NCI-H1105 (cell line): ENCODE measurements at places on chromosomes 2 and 18.

GRCh38 chr2:150581717-150582472, 94.4 kb upstream of the RND3 start:
- no peak for DNase-seq

GRCh38 chr2:32683520-32684086, 55.8 kb downstream of the TTC27 start:
- no peak for DNase-seq

DNA sequence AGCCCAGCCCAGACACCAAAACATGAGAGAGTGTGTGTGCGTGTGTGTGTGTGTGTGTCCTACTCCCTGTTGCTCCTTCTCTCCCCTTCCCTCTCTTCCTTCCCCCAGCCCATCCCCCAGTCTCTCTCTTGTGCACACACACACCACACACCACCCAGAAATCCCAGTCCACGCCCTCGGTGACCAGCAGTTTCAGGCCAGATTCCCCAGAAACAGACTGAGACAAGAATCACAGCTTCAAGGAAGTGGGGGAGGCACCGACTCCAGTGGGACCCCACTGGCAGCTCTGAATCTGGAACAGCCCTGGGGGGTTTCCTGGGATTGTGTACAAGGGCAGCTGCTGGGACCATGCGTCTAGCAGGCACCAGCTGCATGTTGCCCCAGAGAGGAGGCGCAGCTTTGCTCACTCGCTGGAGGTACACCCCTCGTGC, 113.5 kb downstream of the NDUFA10 start:
- DNase-seq = no peak

GRCh38 chr2:165240916-165241315, 1.7 kb downstream of the SCN2A start:
- DNase-seq = no peak

GRCh38 chr2:142872882-142873724, 4.4 kb upstream of the KYNU start:
- DNase-seq = no peak

DNA sequence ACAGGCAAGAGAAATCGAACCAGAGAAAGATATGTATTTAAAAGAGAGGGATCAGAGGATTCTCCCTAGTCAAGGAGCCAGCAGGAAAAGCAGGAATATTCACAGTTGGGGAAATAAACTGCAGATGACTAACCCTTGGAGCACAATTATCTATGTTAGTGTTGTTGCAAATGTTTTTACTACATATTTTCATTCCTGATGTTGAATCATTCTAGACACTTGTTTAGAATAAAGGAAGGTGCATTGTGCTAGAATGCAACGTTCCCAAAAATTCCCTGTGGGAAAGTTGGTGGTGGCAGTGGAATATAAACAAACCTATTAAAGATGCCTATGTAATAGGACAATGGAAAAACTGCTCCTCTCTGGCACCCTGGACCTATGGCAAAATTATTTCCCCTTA, 63.3 kb downstream of the DTNA start:
- no peak for DNase-seq

GRCh38 chr2:134590679-134591078, 128.1 kb downstream of the TMEM163 start:
- DNase-seq = no peak

DNA sequence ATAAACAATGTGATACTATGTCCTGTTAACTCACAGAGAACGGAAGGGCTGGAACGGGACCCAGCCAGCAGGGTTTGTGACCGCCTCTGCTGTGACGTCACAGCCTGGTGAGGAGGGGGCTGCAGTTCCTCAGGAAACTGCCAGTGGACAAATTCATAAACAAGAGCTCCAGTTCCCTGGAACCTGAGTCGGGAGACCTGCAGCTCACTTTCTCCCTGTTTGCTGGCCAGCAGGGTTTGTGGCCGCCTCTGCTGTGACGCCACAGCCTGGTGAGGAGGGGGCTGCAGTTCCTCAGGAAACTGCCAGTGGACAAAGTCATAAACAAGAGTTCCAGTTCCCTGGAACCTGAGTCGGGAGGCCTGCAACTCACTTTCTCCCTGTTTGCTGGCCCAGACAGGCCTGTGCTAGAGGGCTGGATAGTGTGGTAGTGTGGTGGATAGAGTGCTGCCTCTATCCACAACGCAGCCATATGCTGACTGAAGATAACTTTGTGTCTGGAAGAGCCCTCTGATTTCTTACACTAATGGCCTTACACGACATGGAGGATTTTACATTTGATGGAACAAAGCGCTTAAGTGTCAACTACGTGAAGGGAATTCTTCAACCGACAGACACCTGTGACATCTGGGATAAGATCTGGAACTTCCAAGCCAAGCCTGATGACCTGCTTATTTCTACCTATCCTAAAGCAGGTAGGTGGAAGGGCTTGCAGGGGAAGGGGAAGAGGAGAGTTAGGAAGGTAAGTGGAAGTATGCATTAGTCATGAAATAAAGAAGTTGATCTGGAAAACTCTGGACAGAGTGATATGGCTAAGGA, at the start of gene SULT1C4:
TSS of gene SULT1C4 (plus strand) at position 140 of the 816 bp plus-strand sequence. CDS start at position 524, 384 bp downstream.
- no peak for DNase-seq

DNA sequence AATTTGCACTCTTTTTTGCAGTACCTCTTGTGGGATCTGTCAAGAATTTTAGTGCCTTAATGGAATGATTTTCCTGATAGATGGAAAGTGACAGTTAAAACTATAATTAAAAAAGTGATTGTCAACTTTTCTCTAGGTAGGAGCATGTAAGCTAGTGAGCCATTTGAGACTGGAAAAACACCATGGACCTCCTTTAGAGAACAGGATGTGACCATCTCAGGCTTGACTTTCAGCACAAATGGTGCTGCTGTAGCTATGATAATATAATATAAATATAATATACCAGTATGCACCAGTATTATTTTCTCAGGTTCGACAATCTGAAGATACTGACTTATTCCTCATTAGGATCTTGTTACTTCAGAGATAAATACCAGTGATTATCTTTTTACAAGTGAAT, 27.8 kb downstream of the ZNF236 start:
- no peak for DNase-seq

DNA sequence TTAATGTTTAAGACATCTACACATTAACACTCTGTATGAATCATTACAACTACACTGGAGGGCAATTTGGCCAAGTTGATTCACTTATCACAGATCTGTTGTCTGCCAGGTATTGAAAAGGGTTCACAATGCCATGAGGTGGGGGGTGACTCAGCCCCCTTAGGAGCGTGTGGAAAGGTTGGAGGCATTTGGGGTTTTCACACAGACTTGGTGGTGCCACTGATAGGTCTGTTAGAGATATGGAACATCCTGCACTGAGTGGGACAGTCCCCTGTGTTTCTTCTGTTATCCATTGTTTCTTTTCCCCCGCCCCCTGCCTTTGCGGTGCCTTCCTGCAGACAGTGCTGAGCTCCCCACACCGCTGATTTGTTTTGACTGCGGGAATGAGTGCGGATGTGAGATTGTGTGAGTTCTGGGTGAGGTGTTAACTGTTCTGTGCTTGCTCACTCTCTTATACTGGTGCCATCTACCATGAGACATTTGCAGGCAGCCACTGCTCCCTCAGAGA, 9.3 kb upstream of the TSN start:
- DNase-seq = no peak

GRCh38 chr2:104504331-104505073, 349.4 kb upstream of the POU3F3 start:
- DNase-seq = peak; percentile 51

GRCh38 chr2:41828052-41828643, 219.7 kb upstream of the PKDCC start:
- no peak for DNase-seq

DNA sequence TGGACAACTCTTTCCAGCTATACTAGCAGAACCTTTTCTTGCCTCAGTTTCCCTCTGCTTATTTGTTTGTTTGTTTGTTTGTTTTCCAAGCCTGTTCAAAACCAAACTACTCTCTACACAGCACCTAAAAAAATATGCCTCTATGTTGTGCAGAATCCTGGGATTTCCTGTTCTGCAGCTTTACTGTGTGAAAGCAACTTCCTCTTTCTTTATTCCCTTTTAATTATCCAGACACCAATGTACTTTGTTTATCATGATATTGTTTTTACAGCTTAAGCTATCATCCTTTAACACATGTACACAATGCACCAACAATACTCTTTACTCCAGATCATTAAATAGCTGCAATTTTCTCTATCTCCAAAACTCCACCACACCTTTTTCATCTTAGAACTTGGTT, 259.5 kb downstream of the EPHA4 start:
- DNase-seq = no peak

DNA sequence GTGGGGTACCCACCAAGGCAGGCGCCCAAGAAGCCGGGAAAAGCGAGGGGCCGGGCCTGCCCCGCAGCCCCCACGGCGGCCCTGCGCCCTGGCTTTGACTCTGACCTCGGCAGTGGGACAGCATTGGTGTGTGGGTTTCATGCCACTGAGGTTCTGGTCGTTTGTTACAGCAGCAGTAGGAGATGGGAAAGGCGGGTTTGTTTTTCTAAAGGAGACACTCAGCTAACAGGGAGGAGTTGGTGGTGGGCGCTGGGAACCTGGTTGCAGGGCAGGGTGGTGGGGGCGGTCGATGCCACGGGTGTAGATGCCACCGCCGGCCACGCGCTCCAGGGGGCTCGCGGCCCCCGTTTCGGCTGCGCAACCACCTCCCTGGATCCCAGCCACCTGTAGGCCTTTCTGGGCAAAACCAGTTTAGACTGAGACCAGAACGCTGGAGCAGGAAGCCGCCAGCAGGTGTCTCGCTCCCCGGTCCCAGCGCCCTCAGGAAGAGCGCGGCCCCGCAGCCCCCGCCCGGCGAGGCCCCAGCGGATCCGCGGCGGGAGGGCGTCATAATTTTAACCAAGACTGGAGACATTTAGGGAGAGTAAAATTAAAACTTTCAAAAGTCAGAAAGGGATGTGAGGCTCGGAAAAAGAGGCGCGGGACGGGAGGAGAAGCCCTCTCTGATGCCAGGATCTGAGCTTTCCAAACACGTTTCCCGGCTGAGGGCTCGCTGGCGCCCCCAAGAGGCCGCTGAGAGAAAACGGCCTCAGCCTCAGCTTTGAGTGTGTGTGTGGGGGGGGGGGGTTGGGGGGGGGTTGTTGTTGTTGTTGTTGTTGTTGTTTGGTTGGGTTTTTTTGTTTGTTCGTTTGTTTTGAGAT, 17.4 kb downstream of the CIDEA start:
- peak; percentile 37 for DNase-seq

DNA sequence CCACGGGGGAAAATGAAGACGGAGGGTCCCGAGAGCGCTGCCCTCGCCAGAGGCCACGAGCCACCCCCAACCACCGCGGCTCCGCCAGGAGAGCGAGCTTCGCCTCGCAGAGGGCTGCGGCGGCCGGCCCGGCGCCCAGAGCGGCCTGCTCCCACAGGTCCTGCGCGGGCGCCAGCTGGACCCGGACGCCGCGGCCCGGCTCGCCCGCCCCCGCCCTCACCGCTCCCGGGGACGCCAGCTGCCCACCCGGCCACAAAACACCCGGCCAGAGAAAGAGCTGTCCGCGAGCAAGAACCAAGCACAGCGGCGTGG, 709 bp downstream of the PTPN2 start:
- no peak for DNase-seq

GRCh38 chr2:109218792-109219126, 89.8 kb downstream of the SH3RF3 start:
- no peak for DNase-seq

GRCh38 chr2:120857422-120857821, 121.8 kb downstream of the GLI2 start:
- no peak for DNase-seq
